NCI-H226 (cell line): ENCODE measurements at places on chromosomes 12 and 14.
A peak's percentile ranks its signal among the peaks of the same experiment; 100 is the strongest.

- DNase-seq, result peak; percentile 33
These were observed 1.6 kb downstream of the KRT71 start for GRCh38 chr12:52551216-52551865.

GRCh38 chr12:31220633-31221550, 105.1 kb downstream of the SINHCAF start:
- DNase-seq, result no peak

- DNase-seq, result no peak
These were observed 7.8 kb downstream of the RNASE1 start for GRCh38 chr14:20794644-20795369.

DNA sequence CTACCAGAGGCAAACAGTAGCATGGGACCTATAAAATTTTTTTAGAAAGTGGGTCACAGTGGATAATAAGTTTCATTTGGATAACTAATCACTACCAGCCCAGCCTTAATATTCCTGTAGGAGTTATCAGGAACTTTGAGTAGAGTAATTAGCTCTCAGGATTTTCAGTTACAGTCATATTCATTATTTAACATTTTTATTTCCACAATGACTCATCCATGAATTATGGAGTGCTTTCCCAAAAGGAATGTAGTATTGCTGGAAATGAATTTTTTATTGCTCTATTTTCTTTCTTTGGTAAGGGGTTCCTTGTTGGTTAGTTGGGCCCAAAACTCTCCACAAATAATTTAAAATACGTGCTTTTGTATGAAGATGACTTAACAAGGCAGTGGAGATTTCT, 53.7 kb downstream of the ERC1 start:
- peak; percentile 31 for DNase-seq

GRCh38 chr14:52129721-52130120, 60.9 kb upstream of the NID2 start:
- DNase-seq, result no peak

DNA sequence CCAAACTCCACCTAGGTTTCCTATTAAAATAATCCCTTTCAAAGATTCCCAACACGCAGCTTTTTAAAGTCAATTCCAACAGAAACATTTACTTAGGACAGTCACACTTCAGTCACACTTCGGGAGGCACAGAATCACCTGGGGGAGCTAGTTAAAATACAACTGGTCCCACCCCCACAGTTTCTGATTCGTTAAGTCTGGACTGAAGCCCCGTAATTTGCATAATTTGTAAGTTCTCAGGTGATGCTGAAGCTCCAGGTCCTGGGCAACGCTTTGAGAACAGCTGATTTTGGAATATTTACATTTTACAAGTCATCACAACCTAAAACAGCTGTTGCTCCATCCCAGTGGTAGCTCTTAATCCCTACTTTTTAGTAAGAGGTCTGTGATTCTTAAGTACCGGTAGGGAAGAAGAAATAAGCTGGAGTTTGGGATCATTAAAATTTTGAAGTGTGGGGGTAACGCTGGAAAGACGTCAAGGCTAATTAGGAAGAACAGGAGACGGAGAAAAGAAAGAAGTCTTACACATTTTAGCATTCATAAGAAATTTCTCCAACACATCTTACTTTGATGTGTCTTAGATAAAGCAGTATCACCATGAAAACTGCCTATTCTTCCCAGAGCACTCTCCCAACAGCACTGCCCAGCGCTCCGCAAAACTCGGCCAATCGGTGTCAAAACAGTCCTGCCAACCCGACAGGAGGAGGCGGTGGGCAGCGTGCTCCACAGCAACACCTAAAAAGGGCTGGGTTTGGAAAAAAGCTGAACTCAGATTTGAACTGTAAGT, 1.1 kb downstream of the IPO8 start:
- DNase-seq, result peak; percentile 15

DNA sequence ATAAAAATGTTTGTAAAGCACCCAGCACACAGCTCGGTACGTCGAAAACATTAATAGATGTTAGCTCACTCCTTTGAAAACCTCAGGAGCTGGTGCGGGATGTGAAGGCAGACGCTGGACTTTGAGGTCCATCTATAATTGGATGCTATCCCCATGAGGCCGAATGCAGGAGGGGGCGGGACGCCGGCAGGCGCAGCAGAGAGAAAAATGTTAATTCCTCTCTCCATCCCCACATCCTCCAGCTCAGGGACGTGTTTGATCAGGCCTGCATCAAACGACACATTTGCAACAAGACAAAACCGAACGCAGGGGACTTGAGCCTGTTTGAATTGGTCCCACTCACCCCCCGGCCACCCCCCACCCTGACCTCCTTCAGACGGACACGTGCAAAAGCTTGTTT, 231.0 kb downstream of the RBM19 start:
- no peak for DNase-seq

GRCh38 chr12:113072136-113072535, 15.6 kb downstream of the DTX1 start:
- DNase-seq, result no peak

- DNase-seq, result no peak
These were observed 6.0 kb downstream of the PRMT8 start for GRCh38 chr12:3496957-3497356.

DNA sequence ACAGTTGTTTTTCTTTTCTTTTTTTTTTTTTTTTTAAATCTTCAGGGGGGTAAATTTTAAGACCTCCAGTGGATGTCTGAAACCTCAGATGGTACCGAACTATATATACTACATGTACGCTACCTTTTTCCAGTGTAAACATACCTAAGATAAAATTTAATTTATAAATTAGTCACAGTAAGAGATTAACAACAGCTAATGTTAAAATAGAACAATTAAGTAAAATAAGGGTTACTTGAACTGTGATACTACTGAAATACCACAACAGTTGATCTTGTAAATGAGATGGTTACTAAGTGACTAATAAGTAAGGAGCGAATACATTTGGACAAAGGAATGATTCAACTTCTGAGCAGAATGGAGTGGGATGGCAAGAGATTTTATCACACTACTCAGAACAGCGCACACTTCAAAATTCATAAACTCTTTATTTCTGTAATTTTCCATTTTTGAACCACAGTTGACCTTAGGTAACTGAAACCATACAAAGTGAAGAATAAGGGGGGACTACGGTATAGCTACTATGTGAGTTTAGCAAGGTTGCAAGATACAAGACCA, 80.5 kb upstream of the PCED1B start:
- peak; percentile 84 for DNase-seq

- DNase-seq, result no peak
These were observed 1009.5 kb upstream of the TMEM132C start for GRCh38 chr12:127257366-127257935.

GRCh38 chr12:103680591-103681141, 93.6 kb downstream of the STAB2 start:
- DNase-seq, result peak; percentile 4

- peak; percentile 80 for DNase-seq
These were observed 11.6 kb downstream of the FGD6 start for GRCh38 chr12:95205685-95206084.

- peak; percentile 96 for DNase-seq
These were observed 400.9 kb upstream of the PDE3A start for GRCh38 chr12:19967431-19967830.

DNA sequence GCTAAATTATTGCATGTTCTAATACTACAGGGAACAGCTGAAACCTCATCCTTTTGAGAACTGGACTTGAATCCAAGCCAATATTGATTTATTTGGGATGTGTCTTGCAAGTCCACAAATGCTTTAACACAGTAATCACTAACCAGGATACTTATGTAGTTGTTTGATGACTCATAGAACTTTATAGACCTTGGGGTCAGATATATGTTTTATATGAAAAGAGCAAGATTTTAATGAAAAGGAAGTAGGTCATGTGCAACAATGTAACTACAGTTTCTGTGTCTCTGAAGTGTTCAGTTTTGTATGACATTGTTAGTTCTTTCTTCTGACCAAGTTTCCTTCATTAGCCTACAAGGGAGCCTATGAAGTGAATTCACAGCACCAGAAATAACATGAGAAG, 352.0 kb downstream of the ZFP36L1 start:
- no peak for DNase-seq

DNA sequence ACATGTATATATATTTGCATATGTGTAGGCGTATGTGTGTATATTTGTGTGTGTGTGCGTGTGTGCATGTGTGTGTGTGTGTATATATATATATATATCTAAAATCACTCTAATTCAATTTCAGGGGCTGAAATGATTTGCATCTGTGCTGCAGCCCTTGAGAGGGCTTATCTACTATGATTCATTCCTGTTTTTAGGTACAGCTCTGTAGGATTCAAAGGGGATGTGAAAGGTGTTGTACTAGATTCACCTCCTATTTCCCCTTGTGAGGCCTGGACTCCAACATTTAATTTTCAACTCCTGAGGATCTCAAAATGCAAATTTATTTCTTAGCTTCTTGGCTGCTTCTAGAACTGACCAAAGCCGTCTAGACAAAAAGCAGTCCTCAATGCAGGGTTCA, 11.1 kb downstream of the ERP27 start:
- no peak for DNase-seq

DNA sequence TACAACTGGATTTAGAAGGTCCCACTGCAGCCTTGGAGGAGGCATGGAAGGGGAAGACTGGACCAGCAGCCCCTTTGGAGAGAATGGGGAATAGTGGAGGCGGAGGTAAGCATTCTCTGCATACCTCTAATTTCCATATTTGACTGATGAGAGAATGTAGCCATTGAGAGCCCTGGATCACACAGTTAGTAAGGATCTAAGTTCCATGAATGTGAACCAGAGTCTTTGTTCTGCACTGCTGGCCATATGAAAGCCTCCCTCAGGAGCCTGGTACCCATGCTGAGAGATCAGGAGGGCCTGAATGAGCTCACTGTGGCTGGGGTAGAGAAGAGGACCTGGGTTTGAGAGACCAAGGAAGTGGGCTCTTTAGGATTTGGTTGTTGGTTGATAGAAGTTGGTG, 192.1 kb downstream of the TMEM132C start:
- DNase-seq, result no peak

- no peak for DNase-seq
These were observed 47.6 kb downstream of the EML1 start for GRCh38 chr14:99840774-99841305.

DNA sequence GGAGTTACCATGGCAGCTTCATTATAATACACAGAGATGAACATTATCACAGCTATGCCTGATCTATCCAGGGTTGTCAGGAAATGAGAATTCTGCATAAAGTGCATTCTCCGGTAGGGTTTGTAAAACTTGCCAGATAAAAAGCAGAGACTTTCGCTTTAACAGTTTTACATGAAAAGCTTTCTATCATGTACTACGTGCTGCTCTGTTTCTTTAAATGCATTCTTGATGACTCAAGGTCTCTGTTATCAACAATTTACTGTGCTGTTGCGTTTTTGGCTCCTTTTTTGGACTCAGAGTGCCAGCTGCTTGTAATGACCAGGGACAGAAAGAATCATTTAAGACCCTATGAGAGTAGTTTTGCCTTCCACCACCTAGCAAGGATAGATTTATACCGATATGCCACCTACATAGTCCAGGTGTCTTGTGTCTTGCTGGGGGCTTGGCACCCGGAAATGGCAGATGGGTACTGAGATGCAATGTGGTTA, 371.2 kb downstream of the BTG1 start:
- peak; percentile 52 for DNase-seq

GRCh38 chr12:10511756-10512355, 6.2 kb downstream of the EIF2S3B start:
- no peak for DNase-seq

GRCh38 chr12:47698055-47698454, 7.8 kb downstream of the RPAP3 start:
- DNase-seq, result no peak

- no peak for DNase-seq
These were observed 17.7 kb upstream of the HNF1A start for GRCh38 chr12:120960657-120961056.

DNA sequence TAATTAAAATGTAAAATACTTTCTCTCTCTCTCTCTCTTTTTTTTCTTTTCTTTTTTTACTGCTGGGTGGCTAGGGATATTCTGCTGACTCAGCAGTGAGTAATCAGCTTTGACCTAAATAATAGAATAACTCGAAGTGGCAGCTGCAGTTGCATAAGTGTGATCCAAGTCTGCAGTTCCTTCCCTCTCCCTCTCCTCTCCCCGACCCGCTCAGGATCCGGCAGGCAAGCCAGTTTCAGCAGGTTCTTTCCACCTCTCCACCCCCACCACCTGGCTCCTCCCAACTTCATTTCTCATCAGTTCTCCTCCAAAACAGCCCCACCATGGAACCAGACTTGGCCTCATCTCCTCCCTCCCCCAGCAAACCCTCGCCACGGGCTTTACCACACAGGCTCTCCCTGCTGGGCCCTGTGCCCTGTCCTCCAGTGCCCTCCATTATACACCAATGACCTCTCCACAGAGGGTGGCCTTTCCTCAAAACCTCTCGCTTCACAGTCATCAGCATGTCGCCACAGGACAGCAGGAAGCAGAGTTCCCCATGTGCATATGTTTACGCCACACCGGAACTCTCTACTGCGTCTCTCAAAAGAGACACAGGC, 22.4 kb downstream of the SLC7A8 start:
- peak; percentile 74 for DNase-seq

GRCh38 chr14:63632932-63633514, 8.6 kb downstream of the WDR89 start:
- DNase-seq, result no peak

DNA sequence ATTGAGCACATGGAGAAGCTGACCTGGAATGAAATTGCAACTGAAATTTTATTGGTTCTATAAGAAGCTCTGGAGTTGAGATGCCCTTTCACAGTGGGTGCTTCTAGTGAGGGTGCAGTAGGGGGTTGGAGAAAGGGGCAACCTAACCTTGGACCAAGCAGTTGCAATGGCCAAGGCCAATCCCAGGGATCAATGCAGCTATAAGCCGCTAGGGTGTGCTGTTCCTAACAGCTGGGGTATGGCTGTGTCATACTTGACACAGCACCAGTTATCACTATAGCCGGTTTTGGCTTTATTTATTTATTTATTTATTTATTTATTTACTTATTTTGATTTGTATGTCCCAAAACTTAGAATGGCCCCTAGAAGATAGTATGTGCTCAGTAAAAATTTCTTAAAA, 505.9 kb downstream of the FLRT2 start:
- no peak for DNase-seq

GRCh38 chr14:22974530-22975313, 7.6 kb downstream of the AJUBA start:
- DNase-seq, result no peak

- DNase-seq, result peak; percentile 88
These were observed 4.3 kb downstream of the MFAP5 start for GRCh38 chr12:8658346-8658745.

DNA sequence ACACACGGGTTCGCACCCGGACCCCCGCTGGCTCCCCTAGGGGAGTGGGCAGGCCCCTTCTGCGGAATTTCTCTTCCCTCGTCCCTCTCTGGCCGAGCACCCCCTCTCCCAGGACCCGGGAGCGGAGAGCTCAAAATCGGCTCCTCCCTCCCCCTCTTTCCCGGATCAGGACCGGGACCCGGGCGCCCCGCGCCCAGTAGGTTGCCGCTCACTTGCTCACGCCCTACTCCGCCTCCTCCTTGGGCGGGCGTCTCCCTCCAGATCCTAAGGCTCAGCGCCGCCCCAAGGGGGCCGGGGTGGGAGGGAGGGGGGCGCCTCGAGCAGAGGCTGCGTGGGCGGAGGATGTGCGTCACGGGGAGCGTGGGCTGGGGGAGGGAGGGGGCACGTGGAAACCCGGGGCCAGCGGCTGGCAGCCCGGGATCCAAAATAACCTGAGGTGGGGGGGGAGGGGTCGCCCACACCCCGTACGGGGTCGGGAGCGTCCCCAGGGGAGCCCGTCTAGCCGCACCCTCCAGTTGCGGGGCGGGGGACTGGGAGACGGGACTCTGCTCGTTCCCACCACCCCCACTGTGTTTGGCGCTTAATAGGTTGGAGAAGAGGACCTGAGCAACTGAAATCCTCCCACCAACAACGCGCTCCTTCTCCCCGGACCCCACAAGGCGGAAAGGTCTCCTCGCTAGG, 1.8 kb upstream of the NAB2 start:
- DNase-seq, result peak; percentile 91
